ENCODE measurements at places on chromosomes 2 and 18.

DNA sequence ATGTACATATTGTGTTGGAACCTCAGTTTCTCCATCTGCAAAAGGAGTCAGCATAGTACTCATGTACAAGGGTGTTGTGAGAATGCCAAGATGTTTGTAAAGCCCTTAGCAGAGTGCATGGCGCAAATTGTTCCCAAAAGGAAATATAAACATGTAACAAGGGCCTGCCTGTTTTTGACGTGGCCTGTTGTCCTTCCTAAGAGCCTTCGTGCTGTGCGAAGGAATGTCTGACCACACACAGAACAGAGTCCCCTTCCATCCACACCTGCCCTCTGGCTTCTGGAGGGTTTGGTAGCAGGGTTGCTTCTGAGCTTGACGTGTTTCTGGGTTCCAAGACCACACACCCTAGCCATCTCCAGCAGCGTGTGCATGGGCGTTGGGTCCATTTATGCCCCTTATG, 34.9 kb downstream of the CABLES1 start:
- DNase-seq: no peak

DNA sequence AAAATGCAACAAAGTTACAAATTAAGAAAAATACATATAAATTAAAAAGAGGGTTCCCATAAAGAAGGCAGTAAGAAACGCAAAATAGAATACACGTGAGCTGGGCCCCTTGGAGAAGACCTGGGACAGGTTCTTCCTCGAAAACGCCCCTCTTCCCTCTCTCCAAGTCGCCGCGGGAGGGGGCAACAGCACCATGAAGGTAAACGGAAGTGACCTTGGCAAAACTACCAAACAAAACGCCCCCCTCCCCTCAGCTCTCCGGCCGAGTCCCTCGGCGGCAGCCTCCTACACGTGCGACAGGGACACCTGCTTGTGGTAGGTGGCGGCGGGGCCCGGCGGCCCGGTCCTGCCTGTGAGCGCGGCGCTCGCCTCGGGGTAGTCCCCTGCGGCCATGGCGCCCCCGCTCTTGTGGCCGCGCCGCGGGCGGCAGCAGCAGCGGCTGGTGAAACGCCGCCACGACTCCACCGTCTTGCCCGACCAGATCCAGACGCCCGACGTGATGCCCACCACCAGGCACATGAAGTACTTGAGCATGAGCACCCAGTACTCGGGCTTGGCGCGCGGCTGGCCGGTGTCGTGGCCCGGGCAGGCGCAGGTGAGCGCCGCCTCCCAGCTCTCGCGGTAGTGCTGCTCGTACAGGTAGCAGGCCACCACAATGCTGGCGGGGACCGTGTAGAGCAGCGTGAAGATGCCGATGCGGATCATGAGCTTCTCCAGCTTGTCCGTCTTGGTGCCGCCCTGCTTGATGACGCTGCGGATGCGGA, 2.8 kb downstream of the FZD5 start:
- no peak for DNase-seq

DNA sequence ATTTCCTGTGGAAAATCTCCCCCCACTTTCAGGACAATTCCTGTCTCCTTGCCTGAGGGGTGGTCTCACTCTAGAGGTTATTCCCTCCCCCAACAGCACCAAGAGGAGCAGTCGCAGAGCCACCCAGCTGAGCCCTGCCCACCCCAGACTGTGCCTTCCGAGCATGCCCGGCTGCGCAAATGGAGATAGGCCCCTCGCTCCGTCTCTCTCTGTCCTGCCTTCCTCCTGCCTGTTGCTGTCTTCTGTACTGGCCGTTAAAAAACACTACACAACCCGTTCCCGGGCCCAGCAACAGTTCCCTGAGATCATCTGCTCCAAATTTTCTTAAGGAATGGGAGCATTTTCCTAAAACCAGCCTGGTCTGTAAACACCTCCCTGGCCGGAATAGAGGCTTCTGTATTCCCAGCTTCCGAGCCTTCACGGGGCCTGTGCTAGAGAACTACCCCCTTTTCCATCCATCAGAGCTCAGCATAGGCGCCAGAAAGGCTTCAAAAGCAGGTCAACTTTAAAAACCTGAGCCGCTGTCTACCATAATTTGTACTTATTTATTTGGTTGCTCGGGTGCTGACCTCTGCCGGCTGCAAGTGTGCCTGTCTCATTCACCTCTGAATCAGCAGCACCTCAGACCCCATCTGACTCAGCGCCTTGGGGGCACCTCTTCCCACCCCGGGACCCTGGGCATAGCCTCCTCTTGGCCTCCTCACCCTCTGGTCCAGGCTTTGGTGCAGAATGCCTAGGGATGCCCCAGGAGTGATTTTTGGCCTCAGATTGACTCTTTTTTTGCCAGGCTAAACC, 159.4 kb downstream of the PXDN start:
- DNase-seq: no peak

- no peak for DNase-seq
Observed at GRCh38 chr2:188068093-188068492, 223.6 kb upstream of the GULP1 start.

GRCh38 chr2:37670378-37671008, 949 bp downstream of the CDC42EP3 start:
- no peak for DNase-seq

GRCh38 chr2:180938451-180938850, 42.0 kb upstream of the UBE2E3 start:
- no peak for DNase-seq

- DNase-seq: no peak
Observed at GRCh38 chr2:134199123-134199522, 54.7 kb upstream of the MGAT5 start.

GRCh38 chr2:70743677-70744076, 24.3 kb downstream of the ADD2 start:
- no peak for DNase-seq

DNA sequence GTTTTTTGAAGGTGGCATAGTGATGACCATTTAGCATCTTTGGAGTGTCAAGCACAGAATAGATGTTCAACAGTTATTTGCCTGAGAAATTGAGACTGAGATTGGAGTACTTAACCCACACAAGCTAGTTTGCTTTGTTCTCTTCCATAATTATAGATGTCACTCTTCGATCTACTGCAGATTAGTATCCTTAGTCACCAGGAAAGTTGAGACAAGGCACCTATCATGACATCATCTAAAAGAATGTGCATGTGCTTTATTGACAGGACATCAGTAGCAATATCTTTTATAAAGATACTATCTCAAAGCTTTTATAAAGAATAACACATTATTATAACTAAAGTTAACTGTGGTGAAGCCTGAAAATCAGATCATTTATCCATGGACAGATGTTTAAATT, 6.4 kb downstream of the VRK2 start:
- DNase-seq: no peak

GRCh38 chr2:105749583-105750400, 5.1 kb downstream of the NCK2 start:
- no peak for DNase-seq

GRCh38 chr2:176297067-176297466, 27.8 kb downstream of the MTX2 start:
- no peak for DNase-seq

GRCh38 chr2:119290859-119291587, 67.4 kb downstream of the STEAP3 start:
- DNase-seq: no peak

- no peak for DNase-seq
Observed at GRCh38 chr2:231531883-231532755, 1.9 kb upstream of the NMUR1 start.

DNA sequence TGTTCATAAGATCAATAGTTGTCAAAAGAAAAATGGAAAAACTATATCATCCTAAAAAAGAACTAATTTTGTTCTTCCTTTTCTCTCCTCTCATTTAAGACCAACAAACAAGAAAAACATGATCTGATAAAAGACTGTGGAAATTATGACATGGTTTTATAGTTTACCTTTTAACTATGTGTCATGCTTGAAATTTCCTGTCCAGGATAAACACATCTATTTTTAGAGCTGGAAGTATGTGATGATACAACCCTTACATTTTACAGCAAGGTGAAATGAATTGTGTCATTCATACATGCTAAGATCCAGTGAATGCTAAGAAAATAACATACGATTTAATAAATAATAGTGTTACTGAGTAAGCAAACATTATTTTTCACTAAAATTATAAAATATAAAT, 89.9 kb downstream of the GULP1 start:
- DNase-seq: no peak

GRCh38 chr2:223221139-223221835, 169.3 kb downstream of the KCNE4 start:
- DNase-seq: no peak

DNA sequence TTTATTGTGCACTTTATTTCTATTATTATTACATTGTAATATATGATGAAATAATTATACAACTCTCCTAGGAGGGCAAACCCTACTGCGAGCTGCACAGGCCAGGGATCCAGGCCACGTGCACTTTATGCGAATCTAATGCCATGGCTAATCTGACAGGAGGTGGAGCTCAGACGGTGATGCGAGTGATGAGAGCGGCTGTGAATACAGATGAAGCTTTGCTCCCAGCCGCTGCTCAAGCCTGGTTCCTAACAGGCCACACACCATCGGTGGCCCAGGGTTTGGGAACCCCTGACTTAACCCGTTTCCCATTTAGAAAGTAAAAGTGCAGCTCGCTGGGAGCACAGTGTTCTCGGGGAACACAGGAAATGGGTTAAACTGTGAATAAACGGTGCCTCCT, 40.8 kb upstream of the RAB6D start:
- no peak for DNase-seq

DNA sequence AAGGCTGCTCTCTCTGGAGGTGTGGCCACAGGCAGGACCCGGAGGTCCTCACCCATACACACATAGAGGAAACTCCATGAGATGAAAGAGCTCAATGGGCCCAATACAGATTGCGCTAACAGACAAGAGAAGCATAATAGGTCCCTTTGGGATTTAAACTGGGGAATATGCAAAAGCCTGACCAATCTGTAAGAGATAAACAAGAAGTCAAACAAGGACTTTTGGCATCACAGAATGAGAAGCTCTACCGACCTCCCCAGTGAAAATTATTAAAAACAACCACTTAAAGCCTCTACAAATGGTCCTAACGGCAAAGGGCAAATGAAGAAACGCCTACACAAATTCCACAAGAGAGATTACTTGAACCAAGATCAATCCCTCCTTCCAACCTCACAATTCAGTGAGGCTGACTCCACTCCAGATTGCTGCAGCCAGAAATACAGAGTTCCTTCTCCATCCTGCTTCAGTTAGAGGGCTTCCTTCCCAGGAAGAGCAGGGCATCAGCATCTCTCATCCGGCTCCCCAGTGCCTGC, 10.8 kb downstream of the IWS1 start:
- no peak for DNase-seq

- DNase-seq: no peak
Observed at GRCh38 chr2:206255003-206255402, 19.5 kb upstream of the ZDBF2 start.

- no peak for DNase-seq
Observed at GRCh38 chr18:44341759-44342158, 338.9 kb upstream of the SETBP1 start.

GRCh38 chr2:96869281-96869821, 529 bp downstream of the SEMA4C start:
- DNase-seq: peak; percentile 74

DNA sequence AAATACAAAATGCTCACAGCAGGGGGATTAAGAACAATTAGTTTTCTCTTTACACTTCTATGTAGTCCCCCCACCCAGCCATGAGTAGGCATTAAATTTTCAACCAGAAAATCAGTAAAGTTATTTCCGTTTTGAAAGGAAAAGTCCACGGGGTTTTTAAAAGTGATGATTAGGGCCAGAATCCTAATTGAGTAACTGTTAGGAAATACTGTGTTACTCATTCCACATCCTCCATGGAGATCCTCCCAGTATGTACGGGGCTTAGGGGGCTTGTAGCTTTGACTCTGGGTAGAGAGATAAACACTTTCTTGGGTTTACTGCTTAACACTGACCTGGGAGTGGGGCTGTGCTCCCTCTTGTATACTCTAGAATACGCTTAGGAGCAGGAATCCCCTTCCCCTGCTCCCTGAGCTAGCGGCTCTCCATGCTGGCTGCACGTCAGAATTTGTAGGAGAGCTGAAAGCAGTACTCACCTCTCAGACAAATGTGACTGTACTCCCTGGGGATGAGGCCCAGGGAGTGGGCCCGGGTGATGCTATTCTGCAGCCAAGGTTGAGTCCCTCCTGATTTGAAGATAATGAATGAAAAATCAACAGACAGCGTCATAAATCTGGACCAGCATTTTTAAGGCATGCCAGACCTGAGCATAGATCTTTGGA, 100.5 kb downstream of the SLC4A3 start:
- no peak for DNase-seq

DNA sequence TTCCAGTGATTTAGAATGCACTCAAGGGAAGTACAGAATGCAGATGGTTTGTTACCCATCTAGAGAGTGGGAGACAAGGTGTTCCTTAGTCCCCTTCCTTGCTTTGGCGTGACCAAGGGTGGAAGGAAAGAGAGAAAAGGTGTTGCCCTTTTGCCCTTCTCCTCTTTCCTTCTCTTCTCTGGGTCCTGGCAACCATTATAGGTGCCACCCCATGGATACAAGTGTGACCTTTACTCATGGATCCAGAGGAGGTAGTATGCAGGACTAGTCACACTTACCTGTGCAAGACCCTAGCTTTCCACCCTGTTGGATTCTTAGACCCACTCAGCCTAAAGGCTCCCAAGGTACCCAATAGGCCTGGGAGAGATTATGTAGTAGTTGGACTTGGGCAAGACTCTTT, 11.6 kb upstream of the RBFA start:
- DNase-seq: no peak

DNA sequence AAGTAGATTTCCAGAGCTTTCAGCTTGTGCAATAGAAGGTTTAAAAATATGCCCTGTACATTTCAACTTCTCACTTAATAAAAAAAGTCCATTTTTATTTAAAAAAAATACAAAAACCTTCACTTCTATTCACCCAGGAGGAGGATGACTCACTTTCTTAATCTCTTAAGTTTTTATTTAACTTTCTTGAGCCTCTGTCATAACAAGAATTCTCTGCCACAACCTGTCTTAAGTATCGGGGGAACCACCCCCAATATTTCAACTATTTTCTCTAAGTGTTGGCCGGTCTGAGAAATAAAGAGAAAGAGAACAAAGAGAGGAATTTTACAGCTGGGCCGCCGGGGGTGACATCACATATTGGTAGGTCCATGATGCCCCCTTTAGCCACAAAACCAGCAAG, 58.4 kb downstream of the LRATD1 start:
- no peak for DNase-seq

DNA sequence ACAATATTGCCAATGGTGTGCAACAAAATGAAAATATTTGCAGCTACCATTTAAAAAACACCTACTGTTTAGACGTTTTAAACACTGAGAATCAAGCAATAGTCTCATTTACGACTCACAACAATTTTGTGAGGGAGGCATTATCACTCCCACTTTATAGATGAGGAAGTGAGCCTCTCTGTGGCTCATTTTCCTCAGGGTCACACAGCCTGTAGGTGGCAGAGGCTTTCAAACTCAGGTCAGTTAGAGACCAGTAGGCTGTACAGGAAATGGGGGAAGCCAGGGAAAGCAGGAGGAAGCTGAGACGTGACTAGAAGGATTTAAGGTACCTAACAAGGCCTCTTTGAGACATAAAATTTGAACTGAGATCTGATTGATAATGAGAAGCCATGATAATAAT, 95.0 kb upstream of the ZNF521 start:
- DNase-seq: no peak

- DNase-seq: no peak
Observed at GRCh38 chr18:24333084-24333483, 64.5 kb downstream of the OSBPL1A start.
